Left lung (tissue), 14 donors: ENCODE measurements at places on chromosomes 7 and 10. TPM values are rescaled to one million over a fixed set of nuclear protein-coding genes. Genes with fewer than 3 reads are reported as not detected.

DNA sequence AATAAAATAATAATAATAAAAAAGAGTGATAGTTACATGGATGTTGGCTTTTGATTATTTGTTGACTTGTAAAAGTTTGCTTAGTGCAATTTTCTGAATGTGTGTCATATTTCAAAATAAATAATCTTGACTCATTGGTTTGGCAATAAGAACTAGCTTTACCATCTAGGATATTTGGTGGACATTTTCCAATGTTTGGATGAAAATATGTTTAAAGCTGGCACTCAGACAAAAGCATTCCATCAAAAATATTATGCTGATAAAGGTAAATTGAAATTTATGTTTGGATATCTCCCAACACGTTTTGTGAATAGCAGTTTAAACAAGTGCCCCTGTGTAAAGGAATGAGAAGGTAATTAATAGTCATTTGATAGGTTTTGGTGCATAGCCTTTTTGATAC is 62.5 kb upstream of the KCNMA1 start:
- no peaks in the 10 kb centered on the region for H3K4me1 ChIP-seq
- H3K27me3 ChIP-seq = no peaks in the 10 kb centered on the region
- H3K4me3 ChIP-seq = no peak overlapping the region
- DNase-seq = no peak
- H3K27ac ChIP-seq = no peak overlapping the region
- no peaks in the 10 kb centered on the region for H3K36me3 ChIP-seq

- no peaks in the 10 kb centered on the region for H3K27me3 ChIP-seq
- H3K4me1 ChIP-seq = no peaks in the 10 kb centered on the region
- no peak overlapping the region for H3K4me3 ChIP-seq
These were observed 27.4 kb upstream of the INPP5A start for GRCh38 chr10:132510174-132510611.

- H3K4me1 ChIP-seq = no peaks in the 10 kb centered on the region
- DNase-seq = no peak
- no peak overlapping the region for H3K4me3 ChIP-seq
- H3K27me3 ChIP-seq = no peaks in the 10 kb centered on the region
- H3K36me3 ChIP-seq = no peaks in the 10 kb centered on the region
- no peak overlapping the region for H3K27ac ChIP-seq
These were observed 197.4 kb downstream of the AHR start for GRCh38 chr7:17495655-17496394.

GRCh38 chr10:132455986-132456847 is 59.2 kb downstream of the PWWP2B start:
- no peak overlapping the region for H3K27ac ChIP-seq
- H3K4me1 ChIP-seq = peaks cover 11% of the 10 kb centered on the region
- DNase-seq = no peak
- no peak overlapping the region for H3K4me3 ChIP-seq
- no peaks in the 10 kb centered on the region for H3K36me3 ChIP-seq
- H3K27me3 ChIP-seq = peaks cover 11% of the 10 kb centered on the region

Gene EPHA1
- 16.1 TPM for total RNA-seq

- no peaks in the 10 kb centered on the region for H3K27me3 ChIP-seq
- no peaks in the 10 kb centered on the region for H3K36me3 ChIP-seq
- no peaks in the 10 kb centered on the region for H3K4me1 ChIP-seq
- no peak overlapping the region for H3K27ac ChIP-seq
These were observed 15.7 kb downstream of the PKD1L1 start for GRCh38 chr7:47932466-47933037.

- H3K27ac ChIP-seq = no peak overlapping the region
- no peaks in the 10 kb centered on the region for H3K27me3 ChIP-seq
- peaks cover 10% of the 10 kb centered on the region for H3K4me1 ChIP-seq
- H3K36me3 ChIP-seq = no peaks in the 10 kb centered on the region
- DNase-seq = no peak
These were observed 86.2 kb upstream of the DYNC1I1 start for GRCh38 chr7:95686109-95686508.

DNA sequence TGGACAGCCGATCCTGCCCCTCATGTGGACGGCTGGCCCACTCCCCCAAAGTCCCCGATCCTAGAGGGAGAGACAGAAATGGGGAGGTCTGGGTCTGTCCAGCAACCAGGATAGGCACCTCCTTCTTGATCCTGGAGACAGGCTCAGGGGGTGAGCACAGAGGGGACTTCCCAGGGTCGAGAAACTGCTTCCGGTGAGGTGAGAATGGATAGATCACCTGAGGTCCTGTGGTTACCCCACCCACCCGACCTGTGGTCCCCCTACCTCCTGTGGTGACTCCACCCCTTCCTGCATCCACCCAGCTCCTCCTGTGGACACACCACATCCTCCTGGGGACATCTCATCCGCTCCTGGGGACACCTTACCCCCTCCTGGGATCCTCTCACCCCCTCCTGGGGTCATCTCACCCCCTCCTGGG is 27.4 kb upstream of the RASGEF1A start:
- no peaks in the 10 kb centered on the region for H3K4me1 ChIP-seq
- no peak overlapping the region for H3K4me3 ChIP-seq
- H3K27me3 ChIP-seq = no peaks in the 10 kb centered on the region
- no peaks in the 10 kb centered on the region for H3K36me3 ChIP-seq
- no peak for DNase-seq
- H3K27ac ChIP-seq = no peak overlapping the region

DNA sequence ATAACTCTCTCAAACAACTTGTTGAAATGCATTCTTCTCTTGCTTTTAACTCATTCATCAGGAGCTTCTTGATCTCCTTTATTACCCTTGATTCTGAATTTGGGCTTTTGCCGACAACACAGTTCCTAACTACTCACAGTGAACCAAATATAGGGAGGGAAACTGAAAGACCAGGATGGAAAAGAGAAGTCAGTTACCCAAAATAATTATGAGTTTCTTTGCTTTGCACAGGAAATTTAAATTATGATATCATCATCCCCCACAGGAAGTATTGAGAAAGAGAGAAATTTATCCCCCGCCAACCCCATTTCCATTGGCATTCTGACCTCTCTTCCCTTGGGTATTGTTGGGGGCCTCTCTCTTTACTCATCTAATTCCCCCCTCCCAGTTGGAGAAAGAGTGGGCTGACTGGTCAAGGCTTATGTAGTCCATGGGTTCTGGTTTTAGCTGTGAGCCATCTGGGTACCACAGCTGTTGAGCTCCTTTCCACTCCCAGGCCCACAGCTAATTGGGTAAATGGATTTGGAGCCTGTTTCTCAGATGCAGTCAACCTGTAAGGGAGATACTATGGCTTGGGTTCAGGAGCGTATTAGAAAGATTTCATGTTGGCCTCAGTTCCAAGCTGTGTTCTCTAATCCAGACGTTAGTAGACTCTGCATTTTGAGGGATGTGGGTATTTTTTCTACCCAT is 109.0 kb downstream of the FZD1 start:
- no peak for DNase-seq
- no peaks in the 10 kb centered on the region for H3K36me3 ChIP-seq
- H3K27ac ChIP-seq = no peak overlapping the region
- no peaks in the 10 kb centered on the region for H3K4me1 ChIP-seq
- H3K4me3 ChIP-seq = no peak overlapping the region
- no peaks in the 10 kb centered on the region for H3K27me3 ChIP-seq

Gene ABCC2
- total RNA-seq = 1.8 TPM

Gene RSBN1L
- total RNA-seq = 16.7 TPM

- H3K36me3 ChIP-seq = no peaks in the 10 kb centered on the region
- no peak for DNase-seq
- no peaks in the 10 kb centered on the region for H3K4me1 ChIP-seq
- no peak overlapping the region for H3K4me3 ChIP-seq
- no peaks in the 10 kb centered on the region for H3K27me3 ChIP-seq
These were observed 851.0 kb upstream of the PHF14 start for GRCh38 chr7:10122551-10123100.

Gene ASB10
- not detected for total RNA-seq

Gene PAX4
- not detected for total RNA-seq

GRCh38 chr7:127187740-127188139 is 65.0 kb downstream of the GRM8 start:
- H3K27me3 ChIP-seq = no peaks in the 10 kb centered on the region
- H3K27ac ChIP-seq = no peak overlapping the region
- no peaks in the 10 kb centered on the region for H3K4me1 ChIP-seq

- no peaks in the 10 kb centered on the region for H3K36me3 ChIP-seq
- peak overlapping the region; percentile 62 for H3K27ac ChIP-seq
- peaks cover 47% of the 10 kb centered on the region for H3K4me1 ChIP-seq
- peak overlapping the region; percentile 42 for H3K4me3 ChIP-seq
These were observed 9.5 kb upstream of the C10orf95 start for GRCh38 chr10:102460836-102461186.

Gene LIPF
- not detected for total RNA-seq

Gene CYP26A1
- 0.21 TPM for total RNA-seq

Gene GRID1
- 1.1 TPM for total RNA-seq
